ENCODE measurements at places on chromosomes 3 and 15.

GRCh38 chr15:51759557-51760070 is 8.2 kb downstream of the TMOD2 start:
- DNase-seq, result no peak

GRCh38 chr3:146921693-146922092 is 316.5 kb upstream of the PLSCR5 start:
- DNase-seq, result no peak

GRCh38 chr3:27589795-27590194 is 105.6 kb upstream of the SLC4A7 start:
- no peak for DNase-seq

DNA sequence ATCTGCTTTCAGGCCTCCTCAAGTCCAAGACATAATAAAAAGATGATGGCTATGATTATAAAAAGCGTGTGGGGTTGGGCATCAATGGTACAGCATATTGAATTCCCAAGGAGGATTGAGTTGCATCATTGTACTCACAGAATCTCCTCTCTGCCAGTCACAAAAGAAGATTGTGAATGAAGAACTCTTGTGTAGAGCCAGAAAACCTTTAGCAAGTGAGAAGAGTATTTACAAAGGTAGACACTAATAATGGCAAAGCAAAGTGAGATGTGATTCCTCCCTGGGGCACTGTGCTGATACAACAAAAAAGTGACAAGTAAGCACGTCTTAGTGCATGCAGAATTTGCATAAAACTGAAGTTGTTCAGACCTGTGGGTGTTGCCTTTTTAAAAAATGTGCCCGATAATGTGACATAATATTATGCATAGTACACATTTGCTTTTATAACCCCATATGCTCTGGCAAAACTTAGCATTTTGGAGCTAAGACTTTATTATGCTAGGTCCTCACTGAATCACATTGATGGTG is 291.2 kb upstream of the TBC1D5 start:
- no peak for DNase-seq

DNA sequence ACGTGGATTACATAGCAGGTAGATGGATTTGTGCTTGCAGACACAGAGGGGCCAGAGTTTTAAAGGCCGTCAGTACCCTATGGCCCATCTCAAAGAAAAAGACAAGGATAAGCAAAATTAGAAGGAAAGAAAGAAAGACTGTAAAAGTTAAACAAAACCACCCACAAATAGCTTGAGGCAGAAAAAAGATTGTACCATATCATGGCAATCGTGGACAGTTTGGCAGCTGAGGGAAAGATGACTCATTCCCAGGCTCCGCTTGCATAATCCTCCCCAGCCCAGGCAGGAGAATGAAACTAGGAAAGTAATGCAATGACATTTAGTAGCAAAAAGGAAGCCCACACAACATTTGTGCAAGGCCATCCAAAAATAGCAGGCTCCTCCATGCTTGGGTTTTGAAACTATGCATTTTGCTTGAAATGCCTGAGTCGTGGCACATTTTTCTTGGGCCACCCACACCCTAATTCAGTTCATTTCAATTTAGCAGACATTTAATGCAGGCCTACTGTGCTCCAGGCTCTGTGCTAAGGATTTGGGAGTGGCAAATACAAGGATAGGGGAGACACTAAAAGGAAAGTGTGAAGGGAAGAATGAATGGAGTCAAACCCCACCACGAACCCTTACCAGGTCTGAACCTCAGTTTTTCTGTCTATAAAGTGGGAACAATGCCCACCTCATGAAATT is 40.9 kb upstream of the SMAD3 start:
- DNase-seq, result no peak

GRCh38 chr15:38545179-38545578 is 19.4 kb downstream of the RASGRP1 start:
- no peak for DNase-seq

DNA sequence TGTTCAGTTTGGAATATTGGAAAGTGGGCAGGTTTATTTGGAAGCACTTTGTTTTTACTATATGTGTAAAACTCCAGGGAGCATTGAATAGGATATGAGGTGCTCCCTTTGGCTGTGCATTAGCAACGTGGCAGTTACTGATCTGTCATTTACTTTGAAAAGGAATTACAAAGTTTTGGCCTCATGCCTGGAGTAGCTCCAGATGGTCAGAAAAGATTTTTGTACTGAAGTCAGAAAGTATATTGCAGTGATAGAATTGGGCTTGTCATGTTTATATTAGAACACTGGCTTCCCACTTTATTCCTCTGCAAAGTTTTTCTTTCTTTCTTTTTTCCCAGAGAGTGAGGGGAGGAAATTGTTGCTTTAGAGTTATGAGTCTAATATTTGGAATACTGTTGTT is 26.1 kb downstream of the FNDC3B start:
- DNase-seq, result no peak

DNA sequence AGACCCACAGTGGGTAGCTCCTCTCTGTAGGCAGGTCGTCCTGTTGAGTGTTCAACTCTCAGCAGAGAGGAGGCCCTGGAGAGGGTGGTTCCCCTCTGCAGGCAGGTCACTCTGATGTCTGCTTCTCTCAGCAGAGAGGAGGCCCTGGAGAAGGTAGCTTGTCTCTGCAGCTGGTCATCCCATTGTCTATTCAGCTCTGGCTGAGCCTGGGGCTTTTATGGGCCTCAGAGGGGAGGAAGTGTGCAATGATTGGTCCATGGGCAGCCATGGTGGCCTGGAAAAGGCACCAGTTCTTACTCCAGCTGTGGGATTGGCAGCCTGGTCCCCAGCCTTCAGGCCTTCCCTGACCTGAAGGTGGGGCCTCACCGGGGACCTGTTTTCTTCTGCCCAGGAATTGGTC is 52.9 kb downstream of the PPCDC start:
- no peak for DNase-seq

GRCh38 chr15:29840926-29841325 is 18.7 kb upstream of the TJP1 start:
- DNase-seq, result no peak

DNA sequence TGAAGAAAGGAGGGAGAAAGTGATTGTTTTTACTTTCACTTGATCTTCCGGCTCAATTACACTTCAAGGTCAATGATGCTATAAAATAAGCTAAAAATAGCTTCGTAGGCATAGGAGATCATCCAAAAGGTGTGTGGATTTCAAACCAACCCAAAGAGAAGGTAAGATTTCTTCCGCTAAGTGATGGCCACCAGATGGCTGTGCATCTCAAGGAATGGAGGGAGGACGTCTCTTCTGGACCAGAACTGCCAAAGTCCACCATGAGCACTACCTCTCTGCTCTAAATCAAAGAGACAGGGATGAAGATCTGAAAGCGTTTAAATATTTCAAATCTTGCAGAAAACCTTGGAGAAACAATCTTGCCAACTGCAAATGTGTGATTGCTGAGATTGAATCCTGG is 199.1 kb upstream of the ZPLD1 start:
- no peak for DNase-seq
